ENCODE measurements at places on chromosomes 16 and 17. TPM values are rescaled to one million over a fixed set of nuclear protein-coding genes. Genes with fewer than 3 reads are reported as not detected.

GRCh38 chr17:28726627-28727491, 826 bp upstream of the TLCD1 start:
- H3K4me3 ChIP-seq = peak overlapping the region; percentile 74
- DNase-seq = peak; percentile 95

DNA sequence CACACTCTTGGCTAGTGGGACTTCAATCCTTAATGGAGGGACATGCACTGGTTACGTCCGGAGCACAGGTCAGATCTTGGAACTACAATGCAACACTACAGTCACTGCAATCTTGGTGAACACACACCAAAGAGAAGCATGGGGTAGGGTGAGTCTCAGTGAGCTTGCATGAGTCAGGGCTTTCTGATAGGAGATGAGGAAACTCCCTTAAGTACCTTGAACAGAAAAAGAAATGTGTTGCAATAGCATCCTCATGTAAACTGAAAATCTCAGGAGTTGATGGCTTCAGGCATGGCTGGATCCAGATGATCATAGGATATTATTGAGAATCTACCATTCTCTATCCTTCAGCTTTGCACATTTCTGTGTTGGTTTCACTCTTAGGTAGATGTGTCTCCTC, 54.1 kb downstream of the CES1 start:
- no peak overlapping the region for H3K27ac ChIP-seq
- no peak for DNase-seq
- H3K4me1 ChIP-seq = no peaks in the 10 kb centered on the region
- no peaks in the 10 kb centered on the region for H3K36me3 ChIP-seq

GRCh38 chr16:73323880-73324279, 276.0 kb upstream of the ZFHX3 start:
- no peaks in the 10 kb centered on the region for H3K4me1 ChIP-seq
- DNase-seq = no peak
- H3K27me3 ChIP-seq = peaks cover 13% of the 10 kb centered on the region
- no peaks in the 10 kb centered on the region for H3K36me3 ChIP-seq
- no peak overlapping the region for H3K4me3 ChIP-seq

- peak; percentile 88 for DNase-seq
- H3K27me3 ChIP-seq = no peaks in the 10 kb centered on the region
- peaks cover 30% of the 10 kb centered on the region for H3K4me1 ChIP-seq
- H3K4me3 ChIP-seq = peak overlapping the region; percentile 95
- H3K27ac ChIP-seq = peak overlapping the region; percentile 90
Observed at GRCh38 chr16:69566240-69566980, 644 bp downstream of the NFAT5 start.

GRCh38 chr17:57257195-57257894, 1.0 kb downstream of the MSI2 start:
- H3K27ac ChIP-seq = no peak overlapping the region
- H3K36me3 ChIP-seq = no peaks in the 10 kb centered on the region

DNA sequence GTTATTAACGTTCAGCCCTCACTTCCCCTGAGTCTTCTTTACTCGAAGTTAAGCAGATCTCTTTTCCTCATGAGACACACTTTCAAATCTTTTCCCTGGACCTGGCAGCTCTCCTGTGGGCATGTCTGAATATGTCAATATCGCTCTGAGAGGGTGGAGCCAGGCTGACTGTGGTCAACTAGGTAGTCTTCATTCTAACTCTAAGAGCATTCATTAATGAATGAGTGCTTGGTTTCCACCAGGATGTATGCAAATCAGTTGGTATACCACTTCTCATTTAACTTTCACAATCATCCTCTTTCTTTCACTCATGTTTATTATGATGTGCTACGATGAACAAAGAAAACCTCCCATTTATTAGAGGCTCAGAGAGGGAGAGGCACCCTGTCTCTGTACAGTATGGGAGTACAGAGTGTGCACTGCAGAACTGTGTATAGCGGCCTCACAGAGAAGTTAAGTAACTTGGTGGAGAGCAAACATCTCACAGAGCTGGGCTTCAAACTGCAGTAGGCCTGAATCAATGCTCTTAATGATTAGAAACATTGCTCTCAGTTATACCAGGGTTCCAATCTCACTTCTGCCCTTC, 39.9 kb downstream of the OTOA start:
- H3K4me1 ChIP-seq = no peaks in the 10 kb centered on the region
- H3K4me3 ChIP-seq = no peak overlapping the region
- no peak overlapping the region for H3K27ac ChIP-seq
- DNase-seq = no peak
- H3K36me3 ChIP-seq = no peaks in the 10 kb centered on the region

DNA sequence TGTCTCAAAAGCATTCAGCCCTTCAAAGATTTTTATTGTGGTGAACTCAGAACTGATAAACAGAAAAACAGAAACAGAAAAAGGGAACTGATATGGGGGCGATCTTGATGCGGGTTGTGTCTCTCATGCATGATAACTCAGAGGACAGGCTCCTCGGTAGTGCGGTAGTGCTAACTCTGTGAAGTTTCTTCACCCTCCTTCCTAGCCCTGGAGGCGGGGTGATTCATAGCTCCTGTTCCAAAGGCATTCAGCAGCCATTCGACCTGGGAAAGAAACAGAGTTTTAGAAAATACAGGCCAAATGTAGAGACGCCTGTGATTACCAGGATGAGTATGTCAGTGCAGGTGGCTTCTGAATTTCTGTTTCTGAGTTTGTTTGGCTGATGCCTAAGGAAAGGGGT, 5.5 kb upstream of the MAF start:
- peaks cover 33% of the 10 kb centered on the region for H3K27me3 ChIP-seq
- peaks cover 6% of the 10 kb centered on the region for H3K4me1 ChIP-seq
- H3K36me3 ChIP-seq = no peaks in the 10 kb centered on the region
- peak; percentile 56 for DNase-seq
- H3K27ac ChIP-seq = no peak overlapping the region

DNA sequence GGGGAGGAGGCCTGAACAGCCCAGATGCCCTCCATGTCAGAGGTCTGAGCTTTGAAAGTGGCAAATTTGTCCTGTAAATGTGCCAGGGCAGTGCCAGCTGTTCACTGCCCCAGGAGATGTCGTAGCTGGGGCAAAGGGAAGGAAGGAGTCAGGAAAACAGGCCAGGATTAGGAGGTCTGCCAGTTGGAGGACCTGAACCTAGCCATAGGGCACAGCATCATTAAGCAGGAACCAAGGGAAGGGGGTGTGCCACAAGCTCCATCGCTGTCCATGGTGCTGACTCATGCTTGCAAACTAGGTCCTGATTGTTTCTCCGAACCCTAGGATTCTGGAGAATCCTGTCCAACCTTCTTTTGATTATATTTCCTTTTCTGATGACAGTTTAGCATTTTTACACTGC, 124.2 kb downstream of the TMEM132E start:
- H3K27me3 ChIP-seq = no peaks in the 10 kb centered on the region
- DNase-seq = peak; percentile 60
- no peaks in the 10 kb centered on the region for H3K36me3 ChIP-seq
- H3K4me3 ChIP-seq = no peak overlapping the region

GRCh38 chr17:74733365-74734122, 3.5 kb upstream of the RAB37 start:
- peaks cover 39% of the 10 kb centered on the region for H3K27me3 ChIP-seq
- H3K36me3 ChIP-seq = no peaks in the 10 kb centered on the region
- H3K4me1 ChIP-seq = no peaks in the 10 kb centered on the region
- H3K4me3 ChIP-seq = no peak overlapping the region

GRCh38 chr16:48556243-48556912, 53.6 kb downstream of the N4BP1 start:
- H3K27me3 ChIP-seq = no peaks in the 10 kb centered on the region
- peaks cover 38% of the 10 kb centered on the region for H3K4me1 ChIP-seq
- no peak for DNase-seq

The COTL1 gene
- total RNA-seq = 145 TPM

The SP6 gene
- total RNA-seq = not detected

The CTRB2 gene
- total RNA-seq = not detected

The PSMC3IP gene
- 8.9 TPM for total RNA-seq

The MYH11 gene
- not detected for total RNA-seq

All from GM23248 (cell line).